HFFc6 (cell line): ENCODE measurements at places on chromosomes 1 and 21. TPM values are rescaled to one million over a fixed set of nuclear protein-coding genes. Genes with fewer than 3 reads are reported as not detected.

DNA sequence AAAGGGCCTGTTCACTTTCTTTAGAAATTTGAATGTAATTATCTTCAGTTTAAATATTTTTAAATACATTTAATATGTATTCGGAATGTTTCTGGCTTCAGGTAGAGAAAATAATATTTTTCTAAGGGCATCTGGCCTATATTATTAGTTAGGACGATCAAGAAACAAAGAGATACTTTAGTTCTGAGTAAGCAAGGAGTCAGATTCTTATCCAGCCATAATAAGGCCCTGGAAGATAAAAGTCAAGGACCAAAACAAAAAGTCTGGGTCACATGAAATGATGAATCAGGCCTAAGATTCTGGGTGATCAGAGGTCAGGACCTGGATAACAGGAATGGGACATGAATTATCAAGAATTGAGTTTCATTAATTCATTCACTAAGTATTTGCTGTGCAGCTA lies 6.3 kb downstream of the PHC2 start:
- DNase-seq: peak; percentile 54

The SZRD1 gene
- total RNA-seq: 209 to 211 TPM (median 210 TPM) in 3 replicates

DNA sequence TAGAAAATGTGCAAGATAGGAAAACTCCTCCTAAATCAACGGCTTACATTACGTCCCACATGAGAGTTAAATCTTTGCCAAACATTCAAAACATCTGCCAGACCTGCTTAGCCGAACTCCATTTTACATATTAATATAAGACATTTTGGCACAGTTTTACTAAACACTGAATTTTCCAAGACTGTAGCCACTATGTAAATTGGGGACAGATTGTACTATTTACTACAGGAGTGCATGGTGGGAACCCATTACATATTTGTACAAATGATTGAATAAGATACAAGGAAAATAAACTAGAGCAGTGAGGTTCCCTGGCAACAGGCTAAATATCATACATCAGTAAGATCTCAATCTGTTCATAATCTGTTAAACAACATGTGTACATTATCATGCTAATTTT lies 1234.4 kb downstream of the KCNT2 start:
- DNase-seq: no peak

- DNase-seq: no peak
Observed at GRCh38 chr1:231723146-231723545, 96.6 kb downstream of the DISC1 start.

- DNase-seq: no peak
Observed at GRCh38 chr1:21325731-21326387, 35.6 kb upstream of the ECE1 start.

The C1orf87 gene
- total RNA-seq: not detected in 3 replicates

GRCh38 chr1:224781800-224782199 lies 147.7 kb upstream of the DNAH14 start:
- DNase-seq: no peak

- DNase-seq: no peak
Observed at GRCh38 chr1:30027247-30027646, 696.1 kb downstream of the MATN1 start.

DNA sequence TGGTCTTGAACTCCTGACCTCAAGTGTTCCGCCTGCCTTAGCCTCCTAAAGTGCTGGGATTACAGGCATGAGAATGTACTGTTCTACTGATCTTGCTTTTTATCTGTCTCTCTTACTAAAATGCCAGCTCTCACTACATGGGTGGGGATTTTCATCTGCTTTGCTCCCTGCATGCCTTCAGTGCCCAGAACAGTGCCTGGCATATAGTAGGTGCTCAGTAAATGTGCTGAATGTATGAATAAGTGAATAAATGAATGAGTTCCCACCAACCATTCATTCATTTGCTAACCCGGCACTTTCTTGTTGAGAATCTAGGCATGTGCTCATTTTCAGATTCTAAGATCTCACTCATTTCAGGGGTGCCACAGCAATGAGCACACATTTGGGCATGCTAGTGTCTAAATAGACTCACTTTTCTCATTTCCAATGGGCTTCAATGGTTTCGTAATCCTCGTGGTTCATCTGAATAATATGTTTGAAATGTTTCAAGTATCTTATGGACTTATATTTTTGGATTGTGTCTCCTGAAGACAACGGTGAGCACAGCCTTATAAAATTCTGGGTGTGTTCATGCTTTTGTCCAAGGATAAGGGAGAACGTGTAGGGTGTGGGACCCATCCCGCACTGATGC lies 7.6 kb downstream of the DHRS3 start:
- DNase-seq: peak; percentile 52

DNA sequence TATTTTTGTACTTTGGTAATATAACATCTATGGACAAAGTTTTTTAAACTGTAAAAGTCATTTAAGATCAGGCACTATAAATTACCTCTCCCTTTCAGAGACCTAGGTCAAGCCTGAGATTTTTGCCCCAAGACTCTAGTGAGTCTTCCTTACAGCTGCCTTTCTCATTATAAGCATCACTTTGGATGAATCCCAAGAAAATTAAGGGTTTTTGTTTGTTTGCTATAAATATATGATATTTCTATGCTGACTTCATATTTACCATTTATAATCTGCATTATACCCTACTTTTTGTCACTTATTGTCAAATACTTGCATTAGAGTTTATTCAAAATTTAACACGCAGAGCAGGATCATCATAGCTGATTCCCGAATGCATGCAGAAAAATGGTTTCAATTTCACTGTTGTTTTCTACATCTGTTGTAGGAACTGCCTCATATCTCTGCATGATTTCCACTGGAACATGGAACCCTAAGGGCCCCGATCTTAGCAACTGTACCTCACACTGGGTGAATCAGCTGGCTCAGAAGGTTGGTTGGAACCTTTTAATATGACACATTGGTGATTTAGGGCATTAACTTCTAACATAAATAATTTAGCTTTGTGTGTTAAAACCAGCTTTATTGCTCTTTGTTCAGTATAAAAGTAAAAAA lies 150.0 kb downstream of the ADGRL2 start:
- DNase-seq: peak; percentile 15
